ENCODE measurements at places on chromosomes 5 and 9.
A peak's percentile ranks its signal among the peaks of the same experiment; 100 is the strongest.

DNA sequence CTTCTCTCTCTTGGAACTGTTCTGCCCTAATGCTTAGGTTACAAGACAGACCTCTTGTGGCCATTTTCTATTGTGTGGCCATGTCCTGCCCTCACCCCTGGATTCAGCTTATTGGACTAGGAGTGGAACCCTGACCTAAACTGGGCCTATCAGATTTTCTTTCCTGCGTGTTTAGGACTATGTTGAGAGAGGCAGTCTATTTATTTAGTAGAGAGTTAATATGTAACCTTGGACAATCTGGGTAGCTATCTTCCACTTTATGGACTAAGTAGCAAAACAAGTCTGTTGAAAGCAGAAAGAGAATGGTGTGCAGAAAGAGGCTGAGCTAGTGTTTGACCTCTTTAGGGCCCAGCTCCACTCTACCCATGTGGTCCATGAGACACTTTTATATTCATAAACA is 82.6 kb upstream of the SMIM32 start:
- DNase-seq = no peak

- no peak for DNase-seq
These were observed 16.2 kb upstream of the NDUFB6 start for GRCh38 chr9:32589083-32589723.

GRCh38 chr5:92492908-92493307 is 1088.1 kb downstream of the NR2F1-AS1 start:
- DNase-seq = no peak

DNA sequence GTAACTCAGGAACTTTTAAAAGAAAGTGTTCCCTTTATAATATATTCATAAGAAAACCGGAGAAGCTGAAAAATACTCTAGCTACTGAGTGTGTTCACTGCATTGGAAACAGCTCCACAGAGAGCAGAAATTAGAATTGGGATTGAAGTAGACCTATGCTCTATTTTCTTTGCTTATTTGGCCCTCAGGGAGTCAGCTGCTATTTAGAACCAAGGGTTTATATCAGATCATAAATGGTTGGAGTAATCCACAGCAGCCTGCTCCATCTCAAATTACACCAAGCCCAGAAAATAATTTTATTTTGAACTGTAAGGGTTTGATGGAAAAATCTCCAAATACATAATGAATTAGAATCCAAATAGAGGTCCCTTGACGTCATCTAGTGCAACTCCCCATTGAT is 202.6 kb downstream of the ADAMTSL1 start:
- no peak for DNase-seq

DNA sequence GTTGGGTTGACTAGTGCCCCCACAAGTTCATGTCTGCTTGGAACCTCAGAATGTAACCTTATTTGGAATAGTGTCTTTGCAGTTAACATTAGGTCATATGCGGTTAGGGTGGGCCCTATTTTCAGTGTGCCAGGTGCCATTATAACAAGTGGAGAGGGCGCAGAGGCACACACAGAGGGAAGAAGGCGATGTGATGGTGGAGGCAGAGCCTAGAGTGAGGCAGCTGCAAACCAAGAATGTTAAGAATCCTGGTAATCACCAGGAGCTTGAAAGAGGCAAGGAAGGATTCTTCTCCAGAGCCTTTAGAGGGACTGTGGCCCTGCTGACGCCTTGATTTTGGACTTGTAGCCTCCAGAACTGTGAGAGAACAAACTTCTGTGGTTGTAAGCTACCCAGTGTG is 10.9 kb downstream of the GPR107 start:
- DNase-seq = no peak

- DNase-seq = no peak
These were observed 62.0 kb downstream of the MTX3 start for GRCh38 chr5:79929095-79929494.

GRCh38 chr9:125969462-125969861 is 222.3 kb downstream of the PBX3 start:
- DNase-seq = no peak

DNA sequence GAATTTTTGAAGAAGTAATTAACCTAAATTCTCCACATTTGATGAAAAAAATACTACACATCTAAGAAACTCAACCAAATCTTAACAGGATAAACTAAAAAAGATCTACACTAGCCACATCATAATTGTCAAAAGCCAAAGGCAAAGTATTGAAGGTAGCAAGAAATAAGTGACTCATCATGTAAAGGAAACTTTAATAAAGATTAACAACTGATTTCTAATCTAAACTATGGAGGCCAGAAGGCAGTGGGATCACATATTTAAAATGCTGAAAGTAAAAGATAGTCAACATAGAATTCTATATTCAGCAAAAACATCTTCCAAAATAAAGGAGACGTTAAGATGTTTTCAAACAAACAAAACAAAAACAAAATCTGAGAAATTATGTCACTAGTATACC is 2002.9 kb downstream of the MAT2B start:
- DNase-seq = no peak

GRCh38 chr5:158623971-158624370 is 475.7 kb downstream of the EBF1 start:
- DNase-seq = no peak

DNA sequence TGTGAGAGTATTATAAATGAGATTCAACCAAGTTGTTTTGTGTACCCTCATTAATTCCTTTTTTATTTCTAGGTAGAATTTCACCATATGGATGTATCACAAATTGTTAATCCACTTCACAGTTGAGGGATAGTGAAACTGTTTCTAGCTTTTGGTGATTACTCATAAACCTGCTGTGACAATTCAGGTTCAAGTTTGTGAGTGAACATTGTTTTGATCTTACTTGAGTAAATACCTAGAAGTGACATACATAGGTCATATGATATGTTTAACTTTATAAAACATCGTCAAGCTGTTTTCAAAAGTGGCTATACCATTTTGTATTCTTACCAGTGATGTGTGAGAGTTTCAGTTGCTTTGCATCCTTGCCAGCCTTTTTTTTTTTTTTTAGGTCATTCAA is 112.9 kb downstream of the CAMK4 start:
- DNase-seq = no peak

DNA sequence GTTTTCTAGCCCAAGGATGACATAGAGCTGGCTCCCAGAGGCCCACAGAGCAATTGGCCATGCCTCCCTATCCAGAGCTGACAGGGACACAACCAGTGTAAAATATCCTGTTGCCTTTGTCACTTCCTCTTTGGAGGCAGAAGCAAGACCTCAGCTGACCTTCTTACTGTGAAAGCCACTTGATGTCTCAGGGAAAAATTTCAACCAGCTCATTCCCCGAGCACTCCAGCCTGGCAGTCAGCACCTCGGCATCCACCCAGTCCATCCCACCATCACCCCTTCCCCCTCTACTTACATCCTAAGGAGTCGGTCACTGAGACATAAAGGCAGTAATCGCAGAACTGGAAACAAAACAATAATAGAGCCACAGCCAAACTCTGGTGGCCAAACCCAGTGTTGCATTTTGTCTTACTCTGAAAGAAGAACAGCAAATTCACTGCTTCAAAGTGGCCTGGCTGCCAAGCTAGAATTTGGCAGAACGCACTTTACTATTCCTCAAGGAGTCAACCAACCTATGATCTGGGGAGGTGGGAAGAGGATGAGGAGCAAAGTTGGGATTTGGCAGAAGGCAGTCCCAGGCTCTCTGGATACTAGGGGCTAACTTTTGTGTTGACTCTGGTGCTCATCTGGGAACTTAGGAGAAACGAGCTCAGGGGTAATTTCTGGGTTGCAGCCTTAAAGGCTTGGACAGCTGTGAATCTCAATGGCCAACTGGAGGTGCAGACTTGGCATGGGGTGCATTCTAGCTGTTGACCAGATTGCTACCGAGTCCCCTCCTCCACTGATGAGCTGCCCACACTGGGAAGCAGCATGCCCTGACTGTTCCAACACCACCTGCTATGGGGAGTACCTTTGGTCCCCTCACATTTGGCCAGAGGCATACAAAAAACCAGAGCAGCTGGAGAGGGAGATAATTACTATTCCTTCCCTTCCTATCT is 13.6 kb downstream of the NIPAL4 start:
- DNase-seq = no peak

DNA sequence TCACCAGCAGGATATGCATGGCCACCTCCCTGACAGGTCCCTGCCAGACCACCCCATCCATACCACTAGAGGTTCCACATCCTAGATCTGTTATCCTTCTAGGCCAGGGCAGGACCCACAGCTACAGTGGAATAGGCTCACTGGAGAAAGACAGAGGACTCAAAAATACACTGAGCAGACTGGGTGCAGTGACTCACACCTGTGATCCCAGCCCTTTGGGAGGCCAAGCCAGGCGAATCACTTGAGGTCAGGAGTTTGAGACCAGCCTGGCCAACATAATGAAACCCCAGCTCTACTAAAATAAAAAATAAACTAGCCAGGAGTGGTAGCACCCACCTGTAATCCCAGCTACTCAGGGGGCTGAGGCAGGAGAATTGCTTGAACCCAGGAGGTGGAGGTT is 56.5 kb upstream of the TESK1 start:
- DNase-seq = no peak

GRCh38 chr5:20335978-20336377 is 348.0 kb upstream of the CDH18 start:
- DNase-seq = no peak

DNA sequence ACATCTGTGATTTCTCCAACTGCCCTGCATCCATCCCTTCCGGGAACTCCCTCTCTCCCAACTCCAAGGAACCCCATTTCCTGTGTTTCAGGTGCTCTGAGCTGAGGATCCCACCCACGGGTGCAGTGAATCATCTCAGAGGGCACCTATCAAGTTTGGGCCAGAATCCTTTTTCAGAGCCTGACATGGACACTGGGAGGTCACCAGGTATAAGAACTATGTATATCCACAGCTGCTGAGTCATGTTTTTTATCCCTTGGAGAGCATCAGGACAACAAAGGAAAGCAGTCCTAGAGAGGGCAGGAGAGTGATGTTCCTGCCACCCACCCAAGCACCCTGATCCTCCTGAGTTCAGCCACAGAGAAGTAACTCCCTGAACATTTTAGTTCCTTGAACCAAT is 3.8 kb downstream of the MED27 start:
- no peak for DNase-seq

DNA sequence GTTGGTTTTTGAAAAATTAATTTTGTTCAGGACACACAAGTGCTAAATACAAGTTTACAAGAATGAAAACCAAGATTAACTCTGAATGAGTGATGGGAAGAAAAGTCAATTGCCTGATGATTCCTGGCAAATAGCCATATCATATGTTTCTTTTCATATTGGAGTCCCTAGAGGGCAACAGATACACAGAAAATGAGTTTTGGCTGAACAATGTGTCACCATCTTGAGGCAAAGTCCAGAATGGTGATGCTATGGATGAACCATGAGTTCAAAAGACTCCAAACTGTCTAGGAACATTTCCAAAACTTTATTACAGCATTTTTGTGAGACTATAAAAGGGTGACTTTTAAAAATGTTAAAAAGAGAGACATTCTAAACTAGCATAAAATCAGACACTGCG is 382.9 kb downstream of the TMEM161B start:
- DNase-seq = no peak

GRCh38 chr5:150215979-150216944 is 26.4 kb downstream of the SLC6A7 start:
- no peak for DNase-seq

DNA sequence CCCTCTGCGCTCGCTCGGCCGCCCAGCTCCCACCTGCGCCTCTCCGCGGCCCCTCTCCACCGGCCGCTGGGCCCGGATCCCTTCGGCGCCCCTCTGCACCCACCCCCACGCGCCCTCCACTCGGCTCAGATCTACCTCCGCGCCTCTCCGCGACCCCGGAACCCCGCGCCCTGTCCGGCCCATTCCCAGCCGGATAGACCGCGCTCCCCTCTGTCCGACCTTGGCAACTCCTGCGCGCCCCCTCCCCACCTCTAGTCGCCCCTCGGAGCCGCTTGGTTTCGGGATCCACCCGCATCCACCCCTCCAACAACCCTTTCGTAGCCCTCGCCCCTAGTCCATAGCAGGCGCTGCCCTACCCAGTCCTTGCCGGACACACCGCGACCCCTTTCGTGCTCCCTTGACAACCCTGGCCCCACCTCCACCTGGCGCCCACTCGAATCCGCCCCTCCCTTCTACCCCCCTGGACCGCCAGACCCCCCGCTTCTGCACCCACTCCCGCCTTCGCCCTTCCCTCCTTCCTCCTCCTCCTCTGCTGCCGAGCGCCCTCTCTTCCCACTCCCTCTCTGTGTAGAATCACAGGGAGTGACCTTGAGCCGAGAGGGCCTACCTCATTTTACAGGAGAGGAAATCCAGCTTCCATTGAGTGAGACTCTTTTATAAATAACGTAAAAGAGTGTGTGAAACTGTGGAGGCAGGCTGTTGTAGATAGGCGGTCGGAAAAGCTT is 525 bp upstream of the AK3 start:
- DNase-seq = peak; percentile 12

DNA sequence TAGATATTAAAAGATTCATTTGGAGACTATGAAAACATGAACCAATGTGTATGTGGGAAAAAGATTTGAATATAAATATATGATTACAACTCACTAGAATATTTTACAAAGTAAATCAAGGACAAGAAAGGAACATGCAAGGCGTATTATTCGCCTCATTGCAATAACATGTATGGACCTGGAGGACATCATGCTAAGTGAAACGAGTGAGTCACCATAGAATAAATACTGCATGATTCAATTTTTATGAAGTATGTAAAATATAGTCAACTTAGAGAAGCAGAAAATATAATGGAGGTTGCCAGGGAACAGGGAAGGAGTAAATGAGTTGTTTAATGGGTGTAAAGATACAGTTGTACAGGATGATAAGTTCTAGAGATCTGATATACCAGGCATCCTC is 4.9 kb downstream of the TXNDC8 start:
- DNase-seq = no peak

DNA sequence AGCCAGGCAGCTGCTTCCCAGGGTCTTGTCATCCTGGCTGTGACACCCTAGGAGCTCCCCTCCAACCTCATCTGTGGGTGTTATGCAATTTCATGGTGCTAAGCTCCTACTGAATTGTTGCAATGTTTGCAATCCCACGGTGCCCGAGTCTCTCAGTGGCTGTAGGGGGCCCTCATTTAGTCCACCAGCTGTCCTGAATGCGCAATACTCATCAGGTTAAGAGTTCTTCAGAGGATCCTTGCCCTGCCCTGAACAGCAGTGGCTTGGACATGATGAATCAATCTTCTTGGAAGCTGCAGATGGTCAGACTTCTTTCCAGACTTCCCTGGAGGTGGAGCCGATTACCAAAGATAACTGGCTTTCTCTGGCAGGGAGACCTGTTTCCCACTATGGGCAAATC is 584.1 kb downstream of the CCDC171 start:
- no peak for DNase-seq

GRCh38 chr5:103505581-103506305 is 56.8 kb downstream of the NUDT12 start:
- DNase-seq = no peak

GRCh38 chr5:107331882-107332281 is 338.9 kb downstream of the EFNA5 start:
- no peak for DNase-seq

DNA sequence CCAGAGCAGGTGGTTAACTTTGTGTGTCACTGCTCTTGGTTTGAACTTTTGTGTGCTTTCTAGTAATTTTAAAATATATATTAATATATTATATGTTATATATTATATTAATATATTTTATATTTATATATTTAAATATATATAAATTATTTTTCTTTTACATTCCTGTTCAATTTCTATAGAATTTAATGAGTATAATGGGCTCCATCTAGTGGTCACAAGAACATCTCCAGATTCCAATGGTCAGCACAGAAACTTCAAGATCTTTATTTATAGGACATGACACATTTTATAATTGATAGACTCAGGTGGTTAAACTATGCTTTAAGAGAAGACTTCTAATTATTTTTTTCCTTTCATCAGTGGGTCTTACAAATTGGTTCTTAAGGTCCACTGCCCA is 39.1 kb downstream of the COL23A1 start:
- DNase-seq = no peak
